ENCODE measurements at places on chromosomes 5 and 9.

GRCh38 chr9:73667749-73668148, 516.1 kb downstream of the ANXA1 start:
- DNase-seq, result no peak

DNA sequence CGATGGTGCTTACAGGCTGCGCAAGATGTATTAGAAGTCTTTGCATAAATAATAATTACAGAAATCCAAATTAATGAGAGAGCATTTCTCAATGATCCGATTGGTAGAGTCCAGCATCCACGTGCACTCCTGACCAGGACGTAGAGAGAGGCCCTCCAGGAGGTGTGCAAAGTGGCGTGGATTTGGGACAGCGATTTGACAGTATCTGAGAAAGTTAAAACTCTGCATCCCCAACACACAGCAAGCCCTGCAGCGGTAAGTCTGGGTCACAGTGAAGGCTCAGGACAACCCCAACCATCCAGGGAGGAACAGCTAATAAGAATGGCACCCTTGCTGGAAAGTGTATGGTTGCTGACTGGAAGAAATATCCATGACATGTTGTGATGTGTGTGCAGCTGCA, 180.2 kb downstream of the AUH start:
- DNase-seq, result no peak

- peak; percentile 65 for DNase-seq
These were observed 192.1 kb upstream of the RGMB start for GRCh38 chr5:98581112-98581997.

- no peak for DNase-seq
These were observed 2.9 kb downstream of the MEGF9 start for GRCh38 chr9:120711354-120711753.

DNA sequence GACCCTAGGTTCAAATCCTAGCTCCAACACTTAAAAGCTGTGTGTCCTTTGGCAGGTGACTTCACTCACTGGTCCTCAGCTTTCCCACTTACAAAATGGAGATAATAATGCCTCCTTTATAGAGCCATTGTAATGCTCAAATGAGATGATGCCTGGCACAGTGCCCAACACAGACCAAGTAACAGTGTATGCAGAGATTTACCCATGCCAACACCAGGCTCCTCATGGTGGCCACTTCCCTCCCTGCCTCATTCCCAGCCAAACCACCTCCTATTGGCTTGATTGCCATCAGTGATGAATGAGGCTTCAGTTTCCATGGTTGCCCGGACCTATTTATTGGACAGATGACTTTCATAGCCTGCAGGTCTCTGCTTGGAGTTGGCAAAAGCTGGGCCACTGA, 469.4 kb downstream of the CDK5RAP2 start:
- DNase-seq, result no peak

DNA sequence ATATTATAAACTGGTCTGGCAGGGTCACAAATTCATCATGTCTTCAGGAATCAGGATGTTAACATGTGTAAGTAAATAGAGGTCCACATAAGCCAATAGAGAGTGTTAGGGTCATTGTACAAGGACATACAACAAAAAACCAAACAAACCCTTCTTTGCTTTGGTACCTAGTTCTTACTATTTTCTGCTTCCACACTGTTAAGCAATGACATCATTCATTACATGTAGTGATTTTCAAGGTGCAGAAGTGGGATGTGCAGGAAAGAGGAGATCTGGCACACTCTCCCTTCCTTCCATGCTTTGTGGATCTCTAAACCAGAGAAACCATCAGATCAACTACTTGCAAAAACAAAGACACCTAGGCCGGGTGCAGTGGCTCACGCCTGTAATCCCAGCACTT, 184.1 kb downstream of the RAPGEF6 start:
- DNase-seq, result no peak

Data from fibroblast of skin of left biceps (primary cell).